Omental fat pad (tissue), 4 donors: ENCODE measurements at places on chromosomes 16 and 17. TPM values are rescaled to one million over a fixed set of nuclear protein-coding genes. Genes with fewer than 3 reads are reported as not detected.

- no peak for DNase-seq
Measured at GRCh38 chr16:9212621-9213020, 121.2 kb downstream of the HAPSTR1 start.

GRCh38 chr16:1042866-1043265 is 29.7 kb upstream of the SSTR5 start:
- no peak for DNase-seq

- no peak for DNase-seq
Measured at GRCh38 chr17:1518410-1518809, 2.0 kb upstream of the INPP5K start.

GRCh38 chr17:31371511-31372097 is 19.9 kb upstream of the RAB11FIP4 start:
- DNase-seq, result no peak

GRCh38 chr17:47707056-47707804 is 13.3 kb downstream of the TBKBP1 start:
- no peak for DNase-seq

- DNase-seq, result no peak
Measured at GRCh38 chr17:46822388-46822921, 4.0 kb upstream of the WNT3 start.

GRCh38 chr16:75305364-75306098 is 54.1 kb upstream of the BCAR1 start:
- peak; percentile 83 for DNase-seq

DNA sequence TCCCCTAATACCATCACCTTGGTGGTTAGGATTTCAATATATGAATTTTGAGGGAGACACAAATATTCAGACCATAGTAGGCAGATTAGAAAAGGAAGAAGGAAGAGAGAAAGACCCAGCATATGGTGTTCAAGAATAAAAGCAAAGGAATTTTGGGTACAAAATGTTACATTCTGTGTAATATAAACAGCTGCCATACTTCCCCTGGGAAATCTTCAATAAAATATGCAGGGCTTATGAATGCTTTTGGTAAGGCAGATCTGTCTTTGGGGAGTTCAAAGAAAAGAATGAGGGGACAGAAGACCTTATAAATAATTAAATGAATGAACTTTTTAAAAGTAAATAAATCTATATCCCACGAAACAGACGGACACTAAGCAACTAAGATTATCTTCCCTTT is 91.9 kb downstream of the USP32 start:
- DNase-seq, result no peak

DNA sequence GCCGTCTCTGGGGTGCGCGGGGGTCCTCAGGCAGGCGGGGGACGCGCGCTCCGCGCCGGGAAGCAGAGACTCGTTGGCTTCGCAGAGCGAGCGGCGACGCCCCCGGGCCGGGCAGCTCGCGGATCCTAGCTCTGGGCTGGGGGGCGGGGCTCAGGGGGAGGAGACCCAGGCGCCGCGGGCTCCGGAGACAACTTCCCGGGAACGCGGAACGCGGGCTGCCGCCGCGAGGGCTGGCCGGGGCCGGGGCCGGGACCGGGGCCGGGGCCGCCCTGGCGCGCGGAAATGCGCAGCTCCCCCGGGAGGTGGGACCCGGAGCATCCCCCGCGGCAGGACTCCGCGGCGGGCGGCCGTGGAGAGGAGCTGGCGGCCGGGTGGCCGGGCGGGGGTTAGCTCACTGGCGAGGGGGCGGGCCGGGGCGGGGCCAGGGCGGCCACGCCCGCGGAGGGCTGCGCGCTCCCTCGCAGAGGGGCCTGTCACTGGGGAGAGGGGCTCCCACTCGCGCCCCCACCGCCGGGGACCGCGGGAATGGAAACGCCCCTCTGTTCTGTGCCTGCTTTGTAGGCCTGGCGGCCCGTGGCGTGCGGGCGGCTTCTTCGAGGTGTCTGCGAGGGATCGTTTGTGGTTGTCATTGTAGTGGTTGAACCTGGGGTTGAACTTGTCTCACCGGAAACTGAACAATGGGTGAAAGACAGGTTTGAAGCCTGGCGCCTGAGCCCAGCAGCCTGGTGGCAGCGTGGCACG is at the start of gene GAS7:
GAS7 (minus strand) TSS at position 98 of the 741 bp plus-strand sequence.
- no peak for DNase-seq

GRCh38 chr17:61536422-61536955 is 54.5 kb downstream of the NACA2 start:
- no peak for DNase-seq

DNA sequence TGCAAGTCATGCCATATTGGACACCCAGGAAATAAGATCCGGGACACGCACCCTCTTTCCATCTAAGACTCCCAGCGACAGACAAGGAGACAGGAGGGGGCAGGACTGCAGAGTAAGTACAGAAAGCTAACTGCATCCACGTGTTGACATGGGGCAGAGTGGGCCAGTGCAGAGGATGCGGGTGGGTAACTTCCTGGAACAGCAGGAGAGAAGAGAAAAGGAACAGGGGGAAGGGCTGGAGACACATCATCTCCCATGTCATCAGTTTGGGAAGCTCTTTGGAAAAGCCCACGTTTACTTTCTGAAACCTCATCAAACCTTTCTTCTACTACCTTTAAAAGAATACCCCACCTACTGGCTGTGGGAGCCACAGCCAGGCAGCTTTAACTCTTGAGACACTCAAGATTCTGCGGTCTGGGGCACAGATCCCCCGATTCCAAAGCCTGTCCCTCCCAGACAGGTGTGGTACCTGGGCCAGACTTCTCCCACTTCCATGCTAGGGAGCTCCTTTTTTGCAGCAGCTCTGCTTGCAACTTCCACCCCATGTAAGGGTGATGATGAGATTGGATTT is 273.5 kb upstream of the RPL38 start:
- no peak for DNase-seq

DNA sequence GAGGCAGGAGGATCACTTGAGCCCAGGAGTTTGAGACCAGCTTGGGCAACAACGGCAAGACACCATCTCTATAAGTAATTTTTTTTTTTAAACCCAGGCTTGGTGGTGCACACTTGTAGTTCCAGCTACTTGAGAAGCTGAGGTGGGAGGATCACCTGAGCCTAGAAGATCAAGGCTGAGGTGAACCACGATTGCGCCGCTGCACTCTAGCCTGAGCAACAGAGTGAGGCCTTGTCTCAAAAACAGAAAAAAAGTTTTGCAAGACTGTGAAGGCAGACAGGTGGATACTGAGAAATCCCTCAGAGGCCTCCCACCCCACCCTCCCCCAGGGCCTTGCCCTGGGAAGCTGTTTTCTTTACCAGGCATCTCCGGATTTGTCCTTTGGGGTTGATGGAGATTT is 125.4 kb downstream of the MGAT5B start:
- no peak for DNase-seq

- DNase-seq, result no peak
Measured at GRCh38 chr16:27781195-27781524, 231.2 kb downstream of the KATNIP start.

DNA sequence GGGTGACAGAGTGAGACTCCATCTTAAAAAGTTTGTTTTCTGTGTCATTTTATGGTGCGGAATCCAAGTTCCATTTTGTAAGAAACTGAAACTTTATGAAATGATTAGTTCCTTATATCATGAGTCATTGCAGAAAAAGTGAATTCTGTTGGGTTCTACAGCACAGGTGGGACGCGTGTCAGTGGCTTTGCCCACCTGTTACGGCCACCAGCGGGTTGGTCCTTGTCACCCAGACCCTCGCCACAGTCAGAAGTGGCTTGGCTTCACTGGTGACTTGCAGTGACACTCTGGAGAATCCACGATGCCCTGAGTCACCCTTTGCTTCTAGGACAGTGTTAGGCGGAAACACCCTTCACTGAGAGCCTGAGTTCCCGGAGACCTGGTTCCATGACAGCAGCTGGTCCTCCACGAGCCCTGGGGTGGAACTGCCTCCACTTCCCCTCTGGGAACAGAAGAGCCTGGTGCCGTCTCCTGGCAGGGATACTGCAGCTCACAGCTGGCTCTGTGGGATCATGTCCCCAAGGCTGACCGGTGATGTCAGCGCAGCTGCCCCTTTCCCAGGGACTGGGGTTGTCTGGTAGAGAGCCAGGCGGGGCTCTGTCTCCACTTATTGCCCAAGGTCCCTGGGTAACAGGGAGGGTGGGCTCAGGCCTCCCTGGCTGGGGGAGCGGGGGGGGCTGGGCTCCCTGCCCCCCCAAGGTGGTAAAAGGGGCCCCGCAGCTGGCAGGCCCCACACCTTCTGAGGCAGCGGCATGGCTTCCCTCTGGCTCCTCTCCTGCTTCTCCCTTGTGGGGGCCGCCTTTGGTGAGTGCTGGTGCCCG is at the start of gene CTRB1:
CTRB1 (plus strand) TSS at position 733 of the 821 bp plus-strand sequence; CDS start at position 753, 20 bp downstream.
- no peak for DNase-seq

GRCh38 chr17:60902399-60902798 is 224.7 kb downstream of the BCAS3 start:
- DNase-seq, result no peak

GRCh38 chr17:55845385-55845784 is 94.5 kb downstream of the PCTP start:
- peak; percentile 23 for DNase-seq

GABARAP gene
- 526 TPM for total RNA-seq

SLFN14 gene
- not detected for total RNA-seq

TERB1 gene
- not detected for total RNA-seq

HEATR9 gene
- total RNA-seq, result not detected

LAT gene
- total RNA-seq, result 6.2 TPM

VKORC1 gene
- 128 TPM for total RNA-seq

SEZ6 gene
- not detected for total RNA-seq
